ENCODE measurements at places on chromosomes 2 and 18. TPM values are rescaled to one million over a fixed set of nuclear protein-coding genes. Genes with fewer than 3 reads are reported as not detected.

Gene SIX3
- not detected for total RNA-seq

Gene RFTN2
- 29.9 TPM for total RNA-seq

Gene NXPH2
- total RNA-seq = 30.4 TPM

Gene UGT1A7
- not detected for total RNA-seq

Gene SLC19A3
- 1.2 TPM for total RNA-seq

Gene FTCDNL1
- total RNA-seq = 3.3 TPM

Gene STPG4
- 0.78 TPM for total RNA-seq

Gene NCKAP1
- 244 TPM for total RNA-seq

Gene LAMA3
- 1.4 TPM for total RNA-seq

Gene ST8SIA5
- 10.8 TPM for total RNA-seq

Gene CREG2
- 4.8 TPM for total RNA-seq

Gene CNDP1
- 0.16 TPM for total RNA-seq

Gene MYO1B
- 49.4 TPM for total RNA-seq

Gene AMER3
- total RNA-seq = 32.8 TPM

Gene C2orf81
- total RNA-seq = 0.62 TPM

Gene CYTIP
- total RNA-seq = 5.1 TPM

Gene DUSP11
- total RNA-seq = 32.3 TPM

Gene MDH1B
- 2.5 TPM for total RNA-seq

Gene CYP27A1
- total RNA-seq = 2.8 TPM

Gene HOXD12
- total RNA-seq = not detected

Gene CHMP3
- 50.1 TPM for total RNA-seq

Gene PIKFYVE
- total RNA-seq = 57.1 TPM

Gene CAPN14
- 1.4 TPM for total RNA-seq

Gene CRYBA2
- total RNA-seq = not detected

Gene ANKRD30BL
- 27.9 TPM for total RNA-seq

Gene VIT
- total RNA-seq = not detected

Gene PKDCC
- total RNA-seq = 16.2 TPM

Gene ERBB4
- 127 TPM for total RNA-seq

Gene CCDC121
- total RNA-seq = 5.9 TPM

Gene MC2R
- not detected for total RNA-seq

Gene ITGB6
- 0.16 TPM for total RNA-seq

Gene DOK6
- 91.4 TPM for total RNA-seq

Gene NT5DC4
- total RNA-seq = not detected

Gene CD8B2
- total RNA-seq = not detected

Gene SKOR2
- not detected for total RNA-seq

Data from occipital lobe (tissue), 3 donors.